ENCODE measurements at places on chromosomes 3 and 15. TPM values are rescaled to one million over a fixed set of nuclear protein-coding genes. Genes with fewer than 3 reads are reported as not detected.

AADACL2 gene
- total RNA-seq, result 0.22 TPM

CYP1A2 gene
- total RNA-seq, result not detected

DOCK3 gene
- 0.51 TPM for total RNA-seq

LRRC2 gene
- 2.1 TPM for total RNA-seq

VGLL3 gene
- 129 TPM for total RNA-seq

CNTN4 gene
- total RNA-seq, result 3.8 TPM

LHFPL4 gene
- not detected for total RNA-seq

PLSCR4 gene
- 60.7 TPM for total RNA-seq

MEX3B gene
- 1.0 TPM for total RNA-seq
